Skeletal muscle cell (primary cell): ENCODE measurements at places on chromosomes 4 and X.

- no peak for DNase-seq
These were observed 89.1 kb upstream of the KLHL13 start for GRCh38 chrX:118205421-118206395.

- DNase-seq = no peak
These were observed 34.6 kb downstream of the SEPTIN11 start for GRCh38 chr4:76984127-76984526.

GRCh38 chrX:9765072-9765736 is 443 bp downstream of the GPR143 start:
- no peak for DNase-seq

- DNase-seq = no peak
These were observed 18.4 kb upstream of the AFF1 start for GRCh38 chr4:86916392-86916791.

GRCh38 chrX:10938365-10938923 is 172.7 kb upstream of the HCCS start:
- DNase-seq = no peak

GRCh38 chrX:38277802-38278201 is 49.5 kb downstream of the RPGR start:
- DNase-seq = no peak

DNA sequence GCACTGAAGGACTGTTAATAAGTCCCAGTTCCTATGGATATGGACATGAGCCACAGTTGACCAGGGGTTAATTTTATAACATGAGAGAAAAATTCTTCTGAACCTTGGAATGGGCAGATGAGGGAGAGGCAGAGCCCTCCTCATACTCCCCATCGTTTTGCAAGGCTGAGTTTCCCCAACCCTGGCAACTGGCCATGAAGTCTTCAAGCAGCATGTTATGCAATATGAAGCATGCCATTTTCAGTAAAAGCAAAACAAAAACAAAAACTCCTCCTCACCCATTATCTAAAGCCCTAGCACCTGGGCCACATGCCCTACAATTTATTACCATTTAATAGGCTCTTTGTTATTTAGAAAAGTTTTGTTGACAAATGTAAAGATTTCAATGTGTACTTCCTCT is 64.5 kb downstream of the GPC4 start:
- DNase-seq = peak; percentile 21

DNA sequence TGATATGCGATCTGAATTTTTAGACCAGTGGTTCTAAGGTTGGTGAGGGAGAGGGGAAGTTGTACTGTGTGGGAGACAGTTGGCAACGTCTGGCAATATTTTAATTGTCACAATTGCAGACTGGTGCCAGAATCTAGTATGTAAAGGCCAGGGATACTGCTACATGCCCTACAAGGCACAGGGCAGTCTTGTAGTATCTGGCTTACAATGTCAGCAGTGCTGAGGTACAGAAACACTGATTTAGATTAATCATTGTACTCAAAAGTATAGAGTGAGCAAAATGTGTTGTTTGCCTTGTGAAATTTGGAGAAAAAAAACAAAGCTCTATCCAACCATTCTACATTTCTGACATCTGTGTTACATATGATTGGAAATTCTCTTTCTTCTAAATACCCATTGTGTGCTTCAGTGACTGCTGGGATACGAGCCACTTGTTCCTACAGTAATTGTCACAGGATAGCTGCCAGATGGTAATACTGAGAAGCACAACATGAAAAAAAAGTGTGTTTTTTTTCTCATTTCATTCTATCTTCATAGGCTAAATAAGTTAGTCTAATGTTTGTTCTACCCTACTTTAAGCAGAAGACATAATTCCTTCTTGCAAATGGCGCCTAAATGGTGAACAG is 526.7 kb upstream of the AGA start:
- DNase-seq = no peak

DNA sequence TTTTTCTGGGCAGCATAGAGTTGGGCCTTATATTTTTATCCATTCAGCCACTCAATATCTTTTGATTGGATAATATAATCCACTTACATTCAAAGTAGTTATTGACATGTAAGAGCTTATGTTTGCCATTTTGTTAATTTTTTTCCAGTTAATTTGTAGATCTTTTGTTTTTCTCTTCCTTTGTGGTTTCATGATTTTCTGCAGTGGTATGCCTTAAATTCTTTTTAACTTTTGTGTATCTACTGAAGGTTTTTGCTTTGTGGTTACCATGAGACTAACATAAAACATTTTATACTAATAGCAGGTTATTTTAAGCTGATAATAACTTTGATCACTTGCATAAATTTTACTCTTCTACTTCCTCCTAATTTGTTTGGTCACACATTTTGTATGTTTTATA is 140.8 kb upstream of the GATB start:
- DNase-seq = no peak

- DNase-seq = no peak
These were observed 365.3 kb downstream of the MAPK10 start for GRCh38 chr4:85994576-85994975.

DNA sequence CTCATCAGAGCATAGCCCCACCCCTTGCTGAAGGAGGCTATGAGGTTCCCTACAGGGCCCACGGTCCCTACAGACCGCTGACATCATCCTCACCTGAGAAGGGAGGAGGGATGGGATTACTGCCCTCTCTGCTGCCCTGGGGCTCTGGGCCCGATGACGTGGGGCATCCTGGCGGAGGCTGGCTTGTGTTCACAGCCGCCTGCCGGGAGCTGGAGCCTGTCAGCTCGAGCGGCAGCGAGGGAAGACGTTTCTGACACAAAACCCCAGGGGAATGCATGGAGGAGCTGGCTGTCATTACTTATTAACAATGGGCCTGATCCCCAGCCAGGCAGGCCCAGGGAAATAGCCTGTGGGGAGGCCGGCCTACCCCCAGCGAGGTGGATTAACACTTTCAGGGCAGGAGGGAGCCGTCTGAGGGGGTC is 106.6 kb upstream of the ATP6AP2 start:
- DNase-seq = no peak

DNA sequence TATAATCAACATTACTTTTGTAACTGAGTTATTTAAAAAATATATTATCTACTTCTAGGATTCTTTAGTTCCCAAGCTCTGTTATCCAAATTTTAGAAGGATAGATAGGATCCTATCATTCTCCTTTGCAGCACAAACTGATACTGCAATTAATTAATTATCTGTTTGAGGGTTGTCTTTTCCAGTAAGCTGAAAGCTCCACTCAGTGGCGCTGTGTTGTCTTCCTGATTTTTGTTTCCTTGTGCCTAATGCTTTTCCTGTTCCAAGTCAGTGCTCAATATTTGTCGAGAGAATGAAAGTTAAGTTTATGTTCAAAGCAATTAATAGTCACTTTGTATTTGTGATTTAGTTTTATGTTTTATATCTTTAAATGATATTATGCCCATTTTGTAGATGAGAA is 107.4 kb upstream of the ANK2 start:
- DNase-seq = no peak

GRCh38 chrX:134692233-134692632 is 34.0 kb upstream of the PLAC1 start:
- DNase-seq = no peak

GRCh38 chr4:2300431-2301224 is 38.7 kb upstream of the MXD4 start:
- DNase-seq = no peak

DNA sequence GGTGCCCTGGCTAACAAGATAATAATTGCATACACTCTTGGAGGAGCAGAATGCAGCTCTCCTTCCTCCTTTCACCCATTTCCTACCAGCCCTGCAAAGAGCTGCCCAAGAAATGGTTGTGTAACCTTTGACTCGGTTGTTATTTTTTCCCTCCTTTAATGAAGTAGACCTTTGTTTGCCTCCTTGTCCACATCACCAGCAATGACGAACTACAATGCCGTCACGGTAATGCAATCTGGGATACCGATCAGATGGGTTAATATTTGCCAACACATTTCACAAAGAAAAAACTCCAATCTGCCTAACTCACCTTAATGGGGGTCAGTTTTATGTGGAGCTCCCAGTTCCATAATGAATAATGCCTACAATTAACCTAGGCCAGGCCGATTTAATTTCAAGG is 32.0 kb downstream of the GPRIN3 start:
- DNase-seq = no peak

DNA sequence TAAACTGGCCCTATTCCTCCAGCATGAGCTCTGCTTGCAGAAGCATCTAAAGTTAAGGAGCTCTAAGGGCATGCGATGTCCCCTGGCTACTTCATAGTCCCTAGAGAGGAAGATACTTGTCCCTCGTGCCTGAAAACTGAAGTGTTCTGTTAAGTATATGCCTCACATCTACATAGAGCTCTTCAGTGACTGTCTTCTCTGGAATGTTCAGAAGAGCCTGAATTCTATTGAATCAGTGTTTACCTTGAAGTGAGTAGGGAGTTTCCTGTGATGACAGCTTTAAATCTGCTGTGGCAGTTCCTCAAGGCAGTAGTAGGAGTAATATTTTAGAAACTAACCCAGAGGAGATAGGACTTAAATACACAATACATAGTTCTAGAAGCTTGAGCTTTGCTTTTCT is 111.2 kb downstream of the ZNF518B start:
- no peak for DNase-seq

GRCh38 chrX:10356979-10357378 is 200.2 kb downstream of the CLCN4 start:
- no peak for DNase-seq

GRCh38 chr4:29151584-29151983 is 1568.6 kb upstream of the PCDH7 start:
- DNase-seq = peak; percentile 20

DNA sequence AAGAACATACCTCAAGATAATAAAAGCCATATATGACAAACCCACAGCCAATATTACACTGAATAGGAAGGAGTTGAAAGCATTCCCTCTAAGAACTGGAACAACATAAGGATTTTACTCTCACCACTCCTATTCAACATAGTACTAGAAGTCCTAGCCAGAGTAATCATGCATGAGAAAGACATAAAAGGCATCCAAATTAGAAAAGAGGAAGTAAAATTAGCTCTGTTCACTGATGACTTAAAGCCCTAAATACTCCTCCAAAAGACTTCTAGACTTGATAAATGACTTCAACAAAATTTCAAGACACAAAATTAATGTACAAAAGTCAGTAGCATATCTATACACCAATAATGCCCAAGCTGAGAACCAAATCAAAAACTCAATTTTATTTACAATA is 235.7 kb downstream of the NKX6-1 start:
- no peak for DNase-seq

DNA sequence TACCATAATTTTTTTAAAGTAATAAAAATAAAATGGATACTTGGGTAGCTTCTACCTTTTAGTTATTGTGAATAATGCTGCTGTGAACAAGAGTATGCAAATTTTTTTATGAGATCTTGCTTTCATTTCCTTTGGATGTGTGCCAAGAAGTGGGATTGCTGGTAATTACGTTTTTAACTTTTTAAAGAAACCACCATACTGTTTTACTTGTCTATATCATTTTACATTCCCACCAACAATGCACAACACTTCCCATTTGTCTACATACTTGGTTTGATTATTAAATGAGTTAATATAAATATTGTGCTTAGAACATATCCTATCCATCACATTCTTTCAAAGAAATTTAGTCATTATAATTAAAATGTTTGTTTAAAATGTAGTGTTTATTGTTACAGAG is 3.9 kb upstream of the SULT1B1 start:
- DNase-seq = no peak

DNA sequence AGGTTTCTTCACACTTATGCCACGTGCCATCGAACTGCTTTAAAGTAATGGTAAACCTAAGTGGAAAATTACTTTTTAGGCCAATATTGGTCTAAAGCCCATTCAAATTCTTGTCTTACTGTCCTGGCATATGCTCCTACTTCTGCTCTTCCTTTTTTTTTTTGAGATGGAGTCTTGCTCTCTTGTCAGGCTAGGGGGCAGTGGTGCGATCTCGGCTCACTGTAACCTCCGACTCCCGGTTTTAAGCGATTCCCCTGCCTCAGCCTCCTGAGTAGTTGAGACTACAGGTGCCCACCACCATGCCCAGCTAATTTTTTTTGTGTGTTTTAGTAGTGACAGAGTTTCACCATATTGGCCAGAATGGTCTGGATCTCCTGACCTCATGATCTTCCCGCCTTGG is 129.0 kb upstream of the TECRL start:
- no peak for DNase-seq

GRCh38 chr4:146835096-146835495 is 110.6 kb downstream of the TTC29 start:
- no peak for DNase-seq

GRCh38 chr4:80393970-80394250 is 58.4 kb downstream of the CFAP299 start:
- no peak for DNase-seq

DNA sequence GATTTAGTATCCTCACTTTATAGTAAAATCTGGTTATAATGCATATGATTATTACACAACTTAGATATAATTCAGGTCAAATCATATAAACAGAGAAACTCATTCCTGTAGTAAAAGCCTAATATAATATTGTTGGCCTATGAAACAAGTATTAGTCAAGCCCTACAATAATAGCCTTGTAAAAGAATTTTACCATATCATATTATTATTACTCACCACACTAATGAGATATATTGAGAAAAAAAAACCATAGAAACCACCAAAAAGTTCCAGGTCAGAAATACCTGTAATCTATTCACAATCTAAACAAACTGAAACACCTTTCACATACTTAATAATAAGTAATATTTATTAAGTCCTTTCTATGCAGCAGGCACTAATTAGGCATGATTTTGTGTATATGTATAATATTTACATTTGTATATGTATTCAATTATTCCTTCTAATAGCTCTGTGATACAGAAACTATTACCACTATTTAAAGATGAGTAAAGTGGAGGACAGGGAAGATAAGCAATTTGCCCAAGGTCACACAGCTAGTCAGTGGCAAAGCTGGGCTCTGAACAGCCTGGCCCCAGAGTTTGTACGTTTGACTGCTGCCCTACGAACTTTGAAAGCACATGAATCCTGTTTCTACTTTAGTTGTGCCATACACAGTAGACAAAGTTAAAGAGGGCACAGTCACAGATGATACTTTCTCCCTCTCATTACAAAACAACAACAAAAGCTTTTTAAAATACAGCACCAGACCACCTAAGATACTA is 9.0 kb downstream of the ZNF827 start:
- DNase-seq = no peak

DNA sequence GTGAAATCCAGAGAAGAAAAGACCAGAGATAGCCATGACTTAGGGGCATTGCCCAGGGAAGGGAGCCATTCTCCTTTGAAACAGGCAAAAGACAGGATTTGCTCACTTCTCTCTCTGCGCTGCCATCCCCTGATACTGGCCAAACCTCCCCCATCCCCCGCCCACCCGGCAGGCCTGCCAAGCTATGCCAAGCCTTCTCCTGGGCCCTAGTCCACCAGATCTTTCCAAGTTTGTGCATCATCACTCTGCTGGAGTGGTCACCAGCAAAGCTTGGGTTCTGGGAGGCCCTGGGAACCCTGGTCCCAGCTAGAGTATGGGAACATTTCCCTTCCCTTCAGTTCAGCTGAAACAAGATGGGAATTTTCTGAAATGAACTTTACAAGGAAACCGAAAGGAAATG is 18.4 kb downstream of the EFNB1 start:
- DNase-seq = no peak

- DNase-seq = no peak
These were observed 66.1 kb upstream of the FRG1 start for GRCh38 chr4:189874591-189874990.
